SJCRH30 (cell line): ENCODE measurements at places on chromosomes 4 and X. TPM values are rescaled to one million over a fixed set of nuclear protein-coding genes. Genes with fewer than 3 reads are reported as not detected.

SORBS2 gene
- total RNA-seq: not detected in 2 replicates

RIPPLY1 gene
- total RNA-seq: 13.4 and 14.6 TPM in 2 replicates

TMPRSS11F gene
- total RNA-seq: not detected in 2 replicates

TRIML1 gene
- total RNA-seq: not detected in 2 replicates

DNA sequence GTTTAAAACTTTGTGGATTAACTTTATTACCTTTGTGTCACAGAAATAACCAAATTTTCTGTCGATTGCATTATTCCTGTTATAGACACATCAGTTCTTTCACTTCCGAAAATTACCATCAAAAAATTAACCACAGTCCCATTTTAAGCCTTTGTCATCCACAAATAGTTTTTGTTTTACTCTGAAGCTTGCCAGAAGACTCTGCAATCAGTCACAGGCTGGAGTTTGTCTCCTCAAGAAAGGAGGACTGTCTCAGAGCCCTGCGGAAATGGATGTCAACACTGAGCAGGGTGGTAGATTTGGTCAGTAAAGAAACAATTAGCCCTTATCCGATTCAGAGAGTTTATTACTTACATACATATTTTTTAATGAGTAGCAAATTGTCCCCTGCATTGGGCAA is 20.1 kb upstream of the TCEAL4 start:
- DNase-seq: no peak
- H3K27me3 ChIP-seq: no peaks in the 10 kb centered on the region
- H3K4me1 ChIP-seq: no peaks in the 10 kb centered on the region; the same call in 1 of the 2 replicates

DNA sequence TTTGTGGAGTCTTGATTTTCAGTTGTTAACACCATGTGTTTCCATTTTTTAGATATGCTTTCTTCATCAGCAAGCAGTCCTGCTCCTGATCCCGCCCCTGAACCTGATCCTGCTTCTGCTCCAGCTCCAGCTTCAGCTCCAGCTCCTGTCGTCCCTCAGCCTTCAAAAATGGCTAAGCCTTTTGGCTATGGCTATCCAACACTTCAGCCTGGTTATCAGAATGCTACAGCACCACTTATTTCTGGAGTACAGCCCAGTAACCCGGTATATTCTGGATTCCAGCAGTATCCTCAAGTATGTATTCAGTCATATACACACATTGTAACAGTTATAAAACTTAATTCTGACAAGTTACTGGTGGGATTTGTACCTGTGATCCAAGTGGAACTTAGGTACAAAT is 60.9 kb downstream of the SEC24B start:
- peaks cover 23% of the 10 kb centered on the region for H3K36me3 ChIP-seq
- no peaks in the 10 kb centered on the region for H3K27me3 ChIP-seq
- DNase-seq: no peak
- H3K4me1 ChIP-seq: no peaks in the 10 kb centered on the region
- no peak overlapping the region for H3K4me3 ChIP-seq
- H3K27ac ChIP-seq: no peak overlapping the region

DNA sequence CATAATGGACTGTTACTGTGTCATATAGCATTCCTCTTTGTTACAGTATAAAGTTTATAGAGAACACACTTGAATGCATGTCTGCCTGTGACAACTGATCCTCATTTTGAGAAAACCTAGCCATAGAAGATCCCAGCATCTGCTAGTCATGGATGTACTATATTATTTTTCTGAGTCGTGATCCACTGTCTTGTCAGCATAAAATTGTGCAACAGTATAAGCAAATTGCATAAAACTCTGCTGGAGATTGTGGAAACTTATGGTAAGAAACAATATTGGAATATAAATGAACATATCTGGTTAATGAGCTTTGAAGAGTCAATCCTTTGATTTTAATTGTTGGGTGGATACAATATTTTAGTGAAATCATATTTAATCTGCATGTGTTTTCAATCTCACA is 3.6 kb downstream of the NEIL3 start:
- DNase-seq: no peak
- H3K4me1 ChIP-seq: peaks cover 2% of the 10 kb centered on the region; the same call in 1 of the 2 replicates
- H3K27me3 ChIP-seq: no peaks in the 10 kb centered on the region
- H3K4me3 ChIP-seq: no peak overlapping the region
- H3K36me3 ChIP-seq: 0 out of 2 replicates have a peak, but pooled peaks cover 3% of the 10 kb centered on the region

- H3K27ac ChIP-seq: no peak overlapping the region
- peaks cover 3% of the 10 kb centered on the region; the same call in 1 of the 2 replicates for H3K4me1 ChIP-seq
- H3K27me3 ChIP-seq: no peaks in the 10 kb centered on the region
- no peaks in the 10 kb centered on the region for H3K36me3 ChIP-seq
- no peak for DNase-seq
Measured at GRCh38 chrX:136185401-136186022, 38.2 kb downstream of the FHL1 start.
